ENCODE measurements at places on chromosomes 5 and 9.

DNA sequence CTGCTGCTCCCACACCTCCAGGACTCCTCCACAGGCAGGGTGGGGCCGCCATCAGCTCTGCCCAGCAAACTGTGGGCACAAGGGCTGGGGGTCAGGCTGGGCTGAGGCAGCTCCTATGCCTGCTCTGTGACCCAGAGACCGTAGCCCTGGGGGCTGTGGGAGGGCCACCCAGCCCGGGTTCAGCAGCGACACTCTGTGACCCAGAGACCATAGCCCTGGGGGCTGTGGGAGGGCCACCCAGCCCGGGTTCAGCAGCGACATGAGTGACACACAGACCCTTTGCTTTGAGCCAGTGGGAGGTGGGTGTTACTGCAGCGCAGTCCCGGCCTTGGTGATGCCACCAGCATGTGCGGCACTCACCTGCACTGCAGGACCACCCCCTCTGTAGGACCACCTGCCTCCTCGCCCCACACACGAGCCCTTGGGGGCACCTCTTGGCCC, 118.9 kb upstream of the LPCAT1 start:
- DNase-seq: no peak

GRCh38 chr9:13717322-13718054, 438.0 kb upstream of the MPDZ start:
- DNase-seq: no peak

- no peak for DNase-seq
Measured at GRCh38 chr5:127203818-127204217, 86.8 kb upstream of the MEGF10 start.

DNA sequence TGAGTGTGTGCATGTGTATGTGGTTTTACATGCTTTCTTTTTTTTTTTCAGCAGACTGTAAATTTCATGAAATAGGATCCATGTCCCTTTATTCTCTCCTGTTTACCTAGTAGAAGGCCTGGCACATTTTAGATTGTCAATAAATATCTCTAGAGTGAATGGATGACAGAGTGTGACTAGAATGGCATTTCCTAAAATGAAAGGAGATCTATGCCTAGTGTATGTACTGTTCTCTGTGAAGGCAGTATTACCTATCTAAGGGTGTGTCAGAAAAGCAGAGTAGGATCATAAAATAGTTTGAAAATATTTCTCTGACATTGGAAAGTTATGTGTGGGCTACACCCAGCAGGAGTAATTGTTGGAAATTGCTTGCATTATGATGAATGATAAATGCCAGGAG, 1876.0 kb upstream of the C9orf72 start:
- DNase-seq: no peak

DNA sequence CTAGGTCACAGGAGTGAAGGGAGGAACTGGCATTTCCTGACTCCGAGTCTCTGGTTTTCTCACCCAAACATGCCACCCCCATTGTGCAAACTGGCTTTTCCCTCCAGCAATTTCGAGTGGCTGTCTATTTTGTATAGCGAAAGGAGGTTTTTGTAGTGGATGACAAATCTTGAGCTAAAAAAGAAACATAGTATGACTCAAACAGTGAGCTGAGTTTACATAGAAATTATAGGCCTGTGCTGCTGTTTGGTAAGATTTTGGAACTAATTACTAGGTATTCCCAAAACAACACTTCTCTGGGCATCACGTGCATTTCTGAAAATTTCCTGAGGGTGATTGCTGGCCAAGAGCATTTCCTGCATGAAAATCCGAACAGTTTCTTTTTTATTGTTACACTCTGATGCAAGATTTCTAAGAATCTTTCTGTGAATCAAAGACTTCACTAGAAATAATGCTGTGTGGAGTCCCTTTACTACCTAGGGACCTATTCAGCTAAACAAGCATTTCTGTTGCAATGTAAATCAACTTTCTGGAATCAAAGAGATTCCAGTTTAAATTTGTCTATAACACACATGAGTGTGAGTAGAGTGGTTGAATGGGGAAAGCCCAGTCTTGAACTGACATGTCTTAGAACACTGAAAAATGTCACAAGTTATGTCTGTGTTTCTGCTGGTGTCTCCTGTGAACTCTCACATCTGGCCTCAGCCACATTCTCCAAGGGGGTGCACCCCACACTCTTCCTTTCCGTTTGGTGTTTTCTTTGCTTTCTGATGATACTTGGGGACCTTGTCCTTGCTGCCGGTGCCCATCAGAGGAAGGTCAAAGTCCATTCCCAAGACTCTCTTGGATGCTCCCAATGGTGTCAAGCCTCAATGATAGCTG, 33.3 kb upstream of the DAPK1 start:
- DNase-seq: no peak

DNA sequence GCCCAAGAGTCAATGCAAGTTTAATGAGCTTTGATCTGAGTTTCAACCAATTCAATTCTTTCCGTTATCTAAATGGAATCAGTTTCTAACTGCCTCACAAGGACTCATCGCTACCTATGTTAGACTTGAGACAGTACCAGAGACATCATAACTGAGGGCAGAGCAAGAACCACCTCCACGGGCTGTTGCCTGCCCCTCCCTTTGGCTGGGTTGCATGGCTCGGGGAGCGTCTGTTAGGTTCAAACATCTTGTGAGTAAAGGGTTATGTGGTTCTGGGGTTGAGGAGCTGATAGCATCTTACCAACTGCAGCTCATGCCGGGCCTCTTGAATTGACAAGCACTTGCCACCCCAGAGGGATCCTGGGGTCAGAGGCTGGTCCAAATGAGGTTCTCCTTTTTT, 457.9 kb downstream of the ENC1 start:
- no peak for DNase-seq

DNA sequence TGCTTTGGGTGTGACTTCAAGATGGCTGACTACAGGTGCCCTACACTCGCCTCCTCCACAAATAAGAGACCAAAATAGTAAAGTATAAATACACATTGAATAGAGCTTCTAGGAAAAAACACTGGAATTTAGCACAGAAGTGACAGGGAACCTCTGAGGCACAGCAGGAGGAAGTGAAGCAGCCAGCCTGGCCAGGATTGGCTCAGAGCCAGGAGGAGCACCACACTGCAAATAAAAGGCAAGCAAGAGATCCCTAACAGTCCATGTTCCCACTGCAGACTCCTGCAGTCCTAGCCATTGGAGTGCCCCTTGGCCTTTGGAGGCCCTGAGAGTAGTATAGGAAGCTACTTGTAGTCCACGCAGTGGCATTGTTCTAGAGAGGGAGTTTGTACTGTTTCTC, 186.7 kb upstream of the TLX3 start:
- DNase-seq: no peak

- no peak for DNase-seq
Measured at GRCh38 chr5:41435276-41435675, 75.1 kb downstream of the PLCXD3 start.

- no peak for DNase-seq
Measured at GRCh38 chr9:18063856-18064390, 410.0 kb upstream of the ADAMTSL1 start.

DNA sequence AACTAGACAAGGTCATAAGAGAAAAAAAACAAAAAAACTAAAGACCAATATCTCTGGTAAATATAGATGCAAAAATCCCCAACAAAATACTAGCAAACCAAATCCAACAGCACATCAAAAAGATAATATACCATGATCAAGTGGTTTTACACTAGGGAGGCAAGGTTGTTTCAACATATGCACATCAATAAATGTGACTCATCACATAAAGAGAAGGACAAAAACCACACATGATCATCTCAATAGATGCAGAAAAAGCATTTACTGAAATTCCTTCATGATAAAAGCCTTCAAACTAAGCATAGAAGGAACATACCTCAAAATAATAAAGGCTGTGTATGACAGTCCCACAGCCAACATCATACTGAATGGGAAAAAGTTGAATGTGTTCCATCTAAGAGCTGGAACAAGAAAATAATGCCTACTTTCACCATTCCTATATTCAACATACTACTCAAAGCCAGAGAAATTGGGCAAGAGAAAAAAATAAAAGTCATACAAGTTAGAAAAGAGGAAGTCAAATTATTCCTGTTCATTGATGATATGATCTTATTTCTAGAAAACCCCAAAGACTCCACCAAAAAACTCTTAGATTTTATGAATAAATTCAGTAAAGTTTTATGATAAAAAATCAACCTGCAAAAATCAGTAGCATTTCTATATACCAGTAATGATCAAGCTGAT, 72.2 kb upstream of the FAM169A start:
- no peak for DNase-seq

DNA sequence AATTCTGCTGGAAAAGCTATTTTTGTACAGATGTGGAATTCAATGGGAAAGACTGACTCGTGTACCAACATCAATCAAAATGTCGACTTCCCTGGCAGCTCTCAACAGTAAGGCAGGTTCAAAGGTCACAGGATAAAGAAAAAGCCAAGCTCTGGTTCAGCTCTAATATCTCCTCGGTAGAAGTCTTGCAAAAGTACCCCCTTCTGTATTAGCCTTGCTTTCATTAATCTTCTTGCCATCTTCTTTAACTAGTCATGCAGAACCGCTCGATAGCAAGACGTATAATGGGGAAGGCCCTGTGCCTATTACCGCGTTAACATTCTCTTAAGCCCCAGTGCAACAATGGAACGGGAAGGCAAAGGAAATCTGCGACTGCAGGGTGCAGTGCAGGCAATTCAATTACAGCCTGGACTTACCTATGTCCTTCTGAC, 201.2 kb downstream of the GAPVD1 start:
- no peak for DNase-seq

DNA sequence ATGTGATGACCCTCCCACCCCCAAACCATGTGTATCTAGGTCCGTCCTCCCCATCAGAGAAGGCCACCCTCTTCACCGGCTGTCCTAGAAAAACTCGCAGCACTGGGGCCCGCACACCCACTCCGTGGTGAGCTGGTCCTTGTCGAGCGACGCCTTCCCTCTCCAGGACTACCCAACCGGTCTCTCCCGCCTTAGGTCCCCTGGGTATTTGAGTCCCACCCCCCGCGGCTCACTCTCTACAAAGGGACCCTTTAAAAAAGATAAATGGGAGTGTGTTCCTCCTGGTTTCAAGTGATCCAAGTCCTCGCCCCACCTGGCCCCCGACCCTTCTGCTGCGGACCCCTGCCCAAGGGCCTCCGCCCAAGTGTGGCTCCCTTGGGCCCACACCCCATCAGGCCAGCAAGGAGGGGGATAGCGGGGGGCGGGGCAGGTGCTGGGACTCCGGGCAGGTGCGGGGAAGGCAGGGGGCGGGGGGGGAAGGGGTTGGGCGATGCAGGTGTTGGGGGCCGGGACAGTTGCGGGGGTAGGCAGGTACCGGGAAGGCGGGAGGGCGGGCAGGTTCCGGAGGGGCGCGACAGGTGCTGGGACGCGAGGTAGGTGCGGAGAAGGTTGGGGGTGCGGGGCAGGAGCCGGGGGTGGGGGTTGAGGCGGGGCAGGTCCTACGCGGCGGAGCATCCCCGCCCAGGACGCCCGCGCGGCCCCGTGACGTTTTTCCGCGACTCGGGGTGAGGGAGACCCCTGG, 970 bp upstream of the ARRDC1 start:
- DNase-seq: no peak

GRCh38 chr9:135648494-135649410, 9.4 kb upstream of the GLT6D1 start:
- DNase-seq: no peak

DNA sequence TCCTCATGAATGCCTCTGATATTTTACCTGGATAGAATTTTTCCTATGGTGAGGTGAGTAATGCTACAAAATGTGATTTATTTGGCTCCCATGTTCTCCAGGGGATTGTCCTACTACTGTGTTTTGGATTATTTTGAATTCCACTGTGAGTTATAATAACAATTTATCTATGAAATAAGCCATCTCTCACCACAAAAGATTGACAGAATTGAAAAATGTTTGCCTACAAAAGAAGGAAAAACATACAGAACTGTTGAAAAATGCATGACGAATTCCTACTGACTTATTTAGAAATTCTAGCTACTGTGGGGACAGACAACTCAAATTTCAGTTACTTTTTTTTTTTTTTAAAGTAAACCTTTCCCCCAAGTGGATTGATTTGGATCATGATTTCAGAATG, 463.7 kb upstream of the GRIN3A start:
- no peak for DNase-seq

- no peak for DNase-seq
Measured at GRCh38 chr9:119365291-119366027, 3.8 kb downstream of the BRINP1 start.

DNA sequence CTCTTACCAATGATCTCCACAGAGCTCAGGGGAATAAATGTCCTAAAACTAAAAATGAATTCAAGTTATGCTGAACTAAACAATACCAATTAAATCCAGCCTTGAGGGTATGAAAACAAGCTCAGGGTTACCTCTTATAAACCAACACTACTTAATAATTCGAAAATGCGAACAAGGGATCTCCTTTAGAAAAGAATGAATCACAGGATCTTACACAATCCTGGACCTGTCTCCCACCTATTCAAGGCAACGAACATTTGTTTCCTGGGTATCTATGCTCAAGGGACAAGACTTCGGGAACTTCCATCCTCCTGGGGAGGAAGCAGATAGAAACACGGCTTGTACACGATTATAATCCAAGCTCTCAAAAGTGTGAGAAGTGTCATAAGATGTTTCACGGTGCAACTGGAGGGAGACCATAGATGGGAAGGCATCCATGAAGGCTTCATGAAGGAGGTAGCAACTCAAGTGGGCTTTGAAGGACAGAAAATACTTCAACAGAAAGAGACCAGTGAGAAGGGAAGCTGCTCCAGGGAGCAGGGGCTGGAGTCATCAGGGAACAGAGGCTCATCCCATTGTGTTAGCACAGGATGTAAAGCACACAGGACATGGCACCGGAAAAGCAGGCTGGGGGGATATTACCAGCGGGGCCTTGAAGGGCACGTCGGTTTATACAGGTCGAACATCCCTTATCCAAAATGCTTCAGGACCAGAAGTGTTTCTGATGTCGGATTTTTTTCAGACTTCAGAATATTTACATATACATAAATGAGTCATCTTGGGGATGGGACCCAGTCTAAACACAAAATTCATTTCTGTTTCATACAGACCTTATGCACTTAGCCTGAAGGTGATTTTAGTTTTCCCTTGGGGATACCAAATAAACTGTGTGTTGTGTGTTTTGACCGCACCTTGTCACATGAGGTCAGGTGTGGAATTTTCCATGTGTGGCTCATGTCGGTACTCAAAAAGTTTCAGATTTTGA, 87.4 kb downstream of the TLE1 start:
- DNase-seq: no peak

- no peak for DNase-seq
Measured at GRCh38 chr5:107631805-107632362, 38.9 kb downstream of the EFNA5 start.

- DNase-seq: peak; percentile 46
Measured at GRCh38 chr9:35603506-35603985, 1.5 kb upstream of the TESK1 start.

DNA sequence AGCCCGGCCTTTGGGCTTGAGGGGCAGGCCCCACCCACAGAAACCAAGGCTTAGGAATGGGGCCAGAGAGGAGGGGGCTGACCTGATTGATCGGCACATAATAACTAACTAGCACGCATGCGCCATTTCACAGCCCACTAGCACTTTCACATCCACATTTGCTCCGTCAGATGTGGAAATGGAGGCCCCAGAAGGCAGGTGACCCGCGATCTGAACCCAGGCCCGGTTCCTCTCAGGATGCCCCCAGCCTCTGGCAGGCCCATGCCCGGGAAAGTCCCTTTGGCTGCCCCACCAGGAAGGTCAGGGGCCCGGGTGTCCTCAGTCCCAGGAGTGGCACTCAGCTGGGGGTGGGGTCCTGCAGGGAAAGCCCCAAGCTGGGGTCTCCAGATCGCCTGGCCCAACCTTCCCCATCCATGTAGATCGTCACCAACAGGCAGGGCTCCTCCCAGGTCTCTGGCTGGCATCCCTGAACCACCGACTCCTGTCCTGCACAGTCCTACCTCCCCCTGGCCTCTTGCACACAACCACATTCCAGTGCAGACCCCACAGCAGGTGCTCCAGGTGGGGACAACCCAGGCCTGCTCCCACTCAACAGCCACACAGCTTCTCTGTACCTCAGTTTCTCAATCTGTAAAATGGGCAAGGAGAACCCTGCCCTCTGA, 46.7 kb downstream of the VAV2 start:
- DNase-seq: peak; percentile 20

Data from heart left ventricle (tissue), 16 donors.